ENCODE measurements at places on chromosomes 5 and 9.
A peak's percentile ranks its signal among the peaks of the same experiment; 100 is the strongest.

DNA sequence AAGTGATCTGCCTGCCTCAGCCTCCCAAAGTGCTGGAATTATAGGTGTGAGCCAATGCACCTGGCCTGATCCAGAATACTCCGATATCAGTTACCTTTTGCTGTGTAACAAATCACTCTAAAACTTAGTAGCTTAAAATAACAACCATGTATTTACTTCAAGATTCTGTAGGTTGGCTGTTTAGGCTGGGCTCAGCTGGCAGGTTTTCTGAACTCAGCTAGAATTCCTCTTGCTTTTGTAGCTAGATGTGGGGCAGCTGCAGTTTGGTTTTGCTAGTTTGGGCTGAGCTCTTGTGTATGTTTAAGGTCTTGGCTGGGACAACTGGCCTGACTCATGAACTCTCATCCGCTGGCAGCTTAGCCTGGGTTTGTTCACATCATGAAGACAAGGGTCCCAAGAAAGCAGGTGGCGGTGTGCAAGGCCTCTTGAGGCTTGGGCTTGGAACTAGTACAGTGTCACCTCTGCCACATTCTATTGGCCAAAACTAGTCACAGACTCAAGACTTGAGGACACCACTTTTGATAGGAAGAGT is 138.3 kb upstream of the SHB start:
- no peak for DNase-seq

DNA sequence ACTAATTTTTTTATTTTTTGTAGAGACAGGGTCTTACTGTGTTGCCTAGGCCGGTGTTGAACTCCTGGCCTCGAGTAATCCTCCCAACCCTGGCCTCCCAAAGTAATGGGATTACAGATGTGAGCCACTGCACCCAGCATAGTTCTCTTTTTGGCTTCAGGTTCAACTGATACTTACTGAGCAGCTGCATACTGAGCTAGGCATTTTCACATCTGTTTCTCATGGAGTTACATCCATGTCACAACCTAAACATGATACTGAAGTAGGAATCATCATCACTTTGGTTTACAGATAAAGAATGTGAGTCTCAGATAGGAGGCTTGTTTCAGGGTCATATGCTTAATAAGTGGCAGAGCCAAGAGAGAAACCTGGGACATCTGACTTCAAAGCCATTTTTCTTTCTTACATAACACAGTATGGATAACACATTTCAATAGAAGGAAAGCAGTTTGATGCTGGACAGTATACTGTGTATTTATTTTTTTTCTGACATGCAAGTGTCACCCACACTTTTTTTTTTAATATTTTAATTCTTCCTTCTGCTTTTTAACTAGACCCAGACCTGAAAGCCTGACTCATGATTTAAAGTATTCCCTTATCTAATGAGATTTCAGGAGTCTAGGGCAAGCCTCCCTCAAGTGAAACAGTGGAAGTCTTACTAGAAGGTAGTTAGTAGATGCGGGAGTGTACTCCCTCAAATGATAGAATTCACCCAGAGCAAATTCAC is 90.8 kb downstream of the HACD4 start:
- no peak for DNase-seq

DNA sequence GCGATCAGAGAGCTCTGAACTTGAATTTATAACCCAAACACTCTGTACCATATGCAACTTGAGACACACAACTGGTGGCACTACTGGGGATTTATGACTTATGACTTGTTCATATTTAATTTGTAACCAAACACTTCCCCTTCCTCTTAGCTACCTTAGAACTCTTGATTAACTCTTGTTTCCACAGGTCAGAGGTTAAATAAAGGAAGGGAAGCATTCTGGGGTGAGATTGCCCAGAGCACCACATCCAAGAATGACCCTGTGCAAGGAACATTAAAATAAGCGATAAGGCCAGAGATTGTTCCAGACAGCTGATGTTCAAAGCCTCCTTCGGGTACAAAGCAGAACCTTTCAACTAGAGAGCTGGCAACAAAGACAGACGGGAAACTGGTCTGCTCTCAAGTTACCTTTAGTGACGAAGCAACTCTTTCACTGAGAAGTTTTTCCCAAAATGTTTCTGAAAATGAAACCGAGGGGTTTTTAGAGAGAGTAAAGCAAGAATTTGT is 242.6 kb downstream of the DENND1A start:
- DNase-seq = no peak

GRCh38 chr5:36877667-36878391 is 1.3 kb downstream of the NIPBL start:
- DNase-seq = no peak

DNA sequence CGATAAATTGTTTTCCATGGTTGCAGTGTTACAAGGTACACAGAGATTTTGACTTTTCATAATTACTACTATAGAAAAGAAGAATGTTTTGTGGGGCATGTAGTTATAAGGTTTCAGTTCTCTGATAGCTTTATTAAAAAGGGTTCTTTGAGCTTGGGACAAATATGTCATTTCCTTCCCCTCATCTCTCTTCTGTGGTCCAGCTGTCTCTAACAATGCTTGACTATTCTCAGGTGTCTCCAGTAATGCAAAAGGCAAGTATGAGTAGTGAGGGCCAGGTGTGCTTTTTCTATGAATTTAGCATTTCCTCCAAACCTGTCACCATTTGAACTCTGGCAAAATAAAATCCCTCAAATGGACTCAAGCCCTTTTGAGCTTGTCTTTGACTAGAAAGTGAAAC is 84.3 kb downstream of the SLF1 start:
- DNase-seq = no peak

DNA sequence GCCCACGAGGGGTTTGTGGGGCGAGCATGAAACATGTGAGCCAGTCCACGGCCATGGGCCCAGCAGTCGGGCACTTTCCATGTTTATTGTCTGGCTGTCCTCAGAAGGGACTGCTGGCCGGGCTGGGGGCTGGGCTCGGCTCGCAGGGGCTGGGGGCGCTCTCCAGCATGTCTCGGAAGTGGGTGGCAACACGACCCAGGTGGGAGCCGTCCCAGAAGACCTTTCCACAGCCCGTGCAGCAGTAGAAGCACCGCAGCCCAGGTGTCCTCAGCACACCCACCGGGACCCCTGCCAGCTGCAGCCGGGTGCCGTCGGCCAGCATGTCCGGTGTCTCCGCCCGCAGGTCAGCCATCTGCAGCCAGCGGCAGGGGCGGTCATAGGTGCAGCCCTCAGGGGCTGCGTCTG is 4.8 kb upstream of the NRARP start:
- DNase-seq = no peak

DNA sequence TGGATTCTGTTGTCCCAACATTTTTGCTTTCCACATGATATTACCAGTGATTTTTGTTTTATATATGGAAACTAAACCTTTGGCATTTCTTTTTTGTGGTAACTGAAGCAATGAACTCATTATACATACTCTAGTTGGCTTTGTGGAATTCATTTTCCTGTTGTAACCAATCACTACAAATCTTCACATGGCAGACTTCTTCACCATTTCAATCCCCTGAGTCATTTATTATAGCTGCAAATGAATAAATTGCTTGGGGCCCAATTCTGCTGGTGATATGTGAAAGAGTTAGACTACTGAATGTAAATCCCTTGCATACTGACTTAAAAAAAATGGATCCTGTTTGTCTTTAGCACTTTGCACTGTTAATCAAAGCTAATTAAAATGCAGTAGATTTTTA is 1709.6 kb upstream of the WWC1 start:
- DNase-seq = no peak

- peak; percentile 8 for DNase-seq
These were observed 460.8 kb downstream of the MTRR start for GRCh38 chr5:8329773-8330172.

DNA sequence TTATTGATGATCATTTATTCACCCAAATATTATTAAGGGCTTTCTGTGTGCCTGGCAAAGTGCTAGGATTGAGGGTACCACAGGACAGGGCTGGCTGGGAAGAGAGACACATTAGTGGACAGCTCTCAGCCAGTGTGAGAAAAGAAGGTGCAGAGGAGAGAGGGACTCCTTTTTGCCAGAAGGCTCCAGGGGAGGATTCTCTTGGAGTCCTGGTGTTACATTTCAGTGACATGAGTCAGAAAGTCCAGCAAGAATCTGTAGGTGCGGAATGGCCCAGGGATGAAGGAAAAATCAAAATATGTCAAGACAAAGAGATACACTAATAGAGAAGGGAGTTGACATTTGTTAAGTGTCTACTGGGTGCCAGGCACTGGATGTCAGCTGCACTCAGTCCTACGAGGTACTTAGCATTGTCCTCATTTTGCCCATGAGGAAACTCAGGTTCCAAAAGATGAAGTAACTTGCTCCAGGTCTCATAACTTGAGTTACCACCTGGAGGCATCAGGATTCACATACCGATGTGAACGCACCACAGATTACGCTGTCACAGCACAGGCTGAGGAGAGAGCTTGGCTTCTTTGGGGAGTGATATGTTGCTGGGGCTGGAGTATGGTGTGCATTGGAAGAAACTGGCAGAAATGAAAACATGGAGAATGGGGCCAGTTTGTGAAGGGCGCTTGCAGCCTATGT is 60.5 kb downstream of the RASGRF2 start:
- DNase-seq = no peak

DNA sequence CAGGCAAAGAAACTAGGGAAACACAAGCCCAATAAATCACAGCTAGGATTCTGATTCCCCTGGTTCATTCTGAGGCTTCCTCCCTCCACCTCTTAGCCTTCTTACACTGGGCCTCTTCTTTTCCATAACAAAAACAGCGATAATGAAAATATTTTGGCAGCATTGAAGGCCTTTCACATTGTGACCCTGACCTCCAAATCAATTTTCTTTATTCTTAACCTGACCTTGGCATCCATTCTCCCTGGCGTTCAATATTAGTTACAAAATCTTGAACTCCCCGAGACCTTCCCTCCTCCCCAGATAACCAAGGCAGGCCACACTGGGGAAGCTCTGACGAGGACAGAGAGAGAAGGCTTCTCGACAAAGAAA is 399.9 kb downstream of the ZSWIM6 start:
- DNase-seq = no peak

- DNase-seq = no peak
These were observed 7.7 kb upstream of the ABO start for GRCh38 chr9:133282464-133283238.

- no peak for DNase-seq
These were observed 82.3 kb downstream of the NUDT12 start for GRCh38 chr5:103480246-103480645.

GRCh38 chr9:132787748-132788159 is 90.3 kb downstream of the AK8 start:
- DNase-seq = no peak

DNA sequence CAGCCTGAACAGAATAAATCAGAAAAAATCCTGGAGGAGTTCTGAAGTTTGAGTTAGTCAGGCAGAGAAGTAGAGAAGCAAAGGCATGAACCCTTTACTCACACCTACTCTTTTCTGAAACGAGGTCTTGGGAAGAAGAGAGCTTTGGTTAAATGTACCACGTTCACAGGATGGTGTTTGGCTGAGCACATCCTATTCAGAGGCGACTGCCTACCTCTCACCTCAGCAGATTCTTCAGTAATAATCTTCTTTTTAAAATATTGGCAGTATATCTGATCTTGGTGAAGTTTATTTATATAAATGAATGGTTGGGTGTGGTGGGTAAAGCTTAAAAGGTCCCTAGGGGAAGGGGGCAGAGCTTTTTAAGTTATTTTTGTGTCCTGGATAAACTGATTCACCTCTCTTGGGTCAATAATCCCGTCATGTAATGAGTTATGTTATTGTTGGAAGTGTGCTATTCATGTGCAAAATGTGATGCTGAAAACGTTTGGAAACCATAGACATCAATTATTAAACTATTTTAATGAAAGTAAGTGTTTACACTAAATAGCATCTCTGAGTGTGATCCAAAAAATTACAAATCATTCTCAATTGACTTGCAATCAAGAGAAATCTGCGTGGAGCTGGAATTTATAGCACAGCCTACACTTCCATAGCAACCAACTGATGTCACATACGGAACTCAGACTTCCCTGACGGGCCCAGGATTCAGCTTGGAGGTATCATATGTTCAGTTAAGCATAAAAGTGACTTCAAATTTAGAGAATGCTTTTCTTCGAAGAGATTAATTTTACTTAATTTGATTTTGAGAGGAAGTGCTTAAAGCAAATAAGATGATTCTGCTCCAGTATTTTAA is 94.3 kb upstream of the EQTN start:
- no peak for DNase-seq

GRCh38 chr5:75640395-75640794 is 29.1 kb downstream of the ANKDD1B start:
- DNase-seq = peak; percentile 37

DNA sequence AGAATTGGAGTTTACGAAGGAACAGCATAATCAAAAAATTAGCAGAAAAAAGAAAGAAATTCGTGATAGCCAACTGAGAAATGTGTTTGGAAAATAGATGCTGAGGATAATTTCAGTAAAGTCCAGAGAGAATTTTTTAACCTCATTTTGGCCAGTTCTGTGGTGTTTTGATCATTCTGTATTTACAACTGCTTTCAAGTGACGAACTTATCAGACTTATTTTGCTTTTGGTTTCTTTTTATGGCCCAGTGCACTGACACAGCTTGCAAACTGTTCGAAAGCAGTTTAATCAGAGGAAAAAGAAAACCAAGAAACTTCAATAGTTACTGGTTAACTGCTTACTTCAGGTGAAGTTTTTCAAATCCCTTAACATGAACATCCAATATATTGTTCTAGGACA is 1.9 kb downstream of the SDHA start:
- no peak for DNase-seq

DNA sequence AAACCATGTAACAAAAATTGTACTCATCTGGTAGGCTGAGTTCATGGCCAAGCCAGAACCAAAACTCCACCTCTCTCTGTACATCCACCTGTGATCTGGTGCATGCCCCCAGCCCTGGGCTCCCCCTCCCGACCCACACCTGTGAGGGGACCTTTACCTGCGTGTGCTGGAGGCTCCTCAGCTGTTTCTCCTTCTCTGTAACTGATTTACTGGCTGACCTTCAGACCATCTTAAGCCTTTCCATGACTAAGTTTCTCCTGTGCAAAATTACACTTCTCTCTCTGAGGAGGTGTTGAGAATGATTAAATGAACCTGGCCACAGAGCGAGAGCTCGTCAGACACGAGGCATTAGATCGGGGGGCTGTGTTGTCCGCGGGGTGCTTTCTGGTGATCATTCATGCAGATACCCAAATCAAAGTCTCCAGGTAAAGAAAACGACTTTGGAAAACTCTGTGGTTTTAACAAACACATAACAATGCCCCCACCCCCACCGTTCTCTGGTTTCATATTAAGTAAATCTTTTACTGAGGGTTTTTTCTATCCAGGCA is 136.4 kb downstream of the SEMA5A start:
- no peak for DNase-seq

GRCh38 chr9:129783516-129784361 is 19.2 kb upstream of the TOR1B start:
- peak; percentile 59 for DNase-seq

GRCh38 chr9:21470126-21470525 is 12.0 kb downstream of the IFNE start:
- no peak for DNase-seq

GRCh38 chr9:137755261-137755927 is 122.2 kb upstream of the CACNA1B start:
- DNase-seq = no peak

Measured in stromal cell of bone marrow (primary cell).